ENCODE measurements at places on chromosomes 13 and 19.

GRCh38 chr13:51974482-51974881, 36.8 kb downstream of the ATP7B start:
- no peak for DNase-seq

GRCh38 chr13:22073718-22074117, 402.8 kb downstream of the FGF9 start:
- no peak for DNase-seq

DNA sequence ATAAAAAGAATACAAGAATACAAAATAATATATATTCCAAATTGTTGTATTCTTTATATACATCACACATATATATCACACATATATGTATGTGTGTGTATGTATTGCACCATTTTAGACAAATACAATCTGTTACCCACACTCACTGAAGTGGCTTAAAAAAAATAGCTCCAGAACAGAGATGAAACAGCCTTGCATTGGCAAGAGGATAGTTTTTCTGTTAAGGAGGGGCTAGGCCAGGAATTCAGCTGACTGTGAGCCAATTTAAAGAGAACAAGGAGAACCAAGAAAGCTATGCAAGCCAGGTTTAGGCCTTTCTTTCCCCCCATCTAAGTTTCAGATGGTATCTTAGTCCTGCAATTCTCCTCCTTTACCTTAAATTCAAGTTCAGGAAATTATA, 257.5 kb downstream of the MZT1 start:
- DNase-seq = no peak

GRCh38 chr19:16739546-16739945, 19.9 kb downstream of the NWD1 start:
- DNase-seq = no peak

DNA sequence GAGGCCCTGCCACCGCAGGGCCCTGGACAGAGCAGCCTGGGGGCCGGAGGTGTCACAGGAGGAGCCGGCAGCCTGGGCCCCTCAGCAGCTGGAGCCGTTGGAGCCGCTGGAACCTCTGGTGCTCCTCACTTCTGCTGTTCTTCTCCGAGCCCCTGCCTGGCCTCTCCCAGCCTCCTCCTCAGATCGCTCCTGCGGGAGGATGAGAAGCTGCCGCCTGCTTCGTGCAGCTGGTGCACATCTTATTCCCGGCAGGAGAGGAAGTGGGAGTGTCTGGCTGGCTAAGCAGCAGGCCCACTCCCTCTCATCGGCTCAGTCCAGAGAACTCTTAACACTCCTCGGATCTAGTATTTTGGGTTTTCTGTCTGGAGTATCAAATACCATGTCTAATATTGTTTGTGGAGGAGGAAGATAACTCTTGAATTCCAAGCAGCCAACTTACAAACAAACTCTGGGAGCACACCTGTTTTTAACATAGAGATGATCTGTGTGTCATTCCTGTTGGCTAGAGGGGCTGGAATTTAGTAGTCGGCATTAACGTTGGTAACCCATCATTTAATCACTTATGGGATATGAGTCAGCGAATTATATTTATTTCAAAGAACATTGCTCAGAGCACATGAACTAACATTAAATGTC, 37.1 kb upstream of the RNF113B start:
- DNase-seq = peak; percentile 72

- peak; percentile 76 for DNase-seq
Measured at GRCh38 chr13:48126944-48127830, 32.3 kb upstream of the MED4 start.

- DNase-seq = no peak
Measured at GRCh38 chr19:45906221-45906620, 3.8 kb upstream of the MYPOP start.

Data from AG10803 (cell line).